Effector CD4-positive, alpha-beta T cell (primary cell): ENCODE measurements at places on chromosomes 5 and 9.

DNA sequence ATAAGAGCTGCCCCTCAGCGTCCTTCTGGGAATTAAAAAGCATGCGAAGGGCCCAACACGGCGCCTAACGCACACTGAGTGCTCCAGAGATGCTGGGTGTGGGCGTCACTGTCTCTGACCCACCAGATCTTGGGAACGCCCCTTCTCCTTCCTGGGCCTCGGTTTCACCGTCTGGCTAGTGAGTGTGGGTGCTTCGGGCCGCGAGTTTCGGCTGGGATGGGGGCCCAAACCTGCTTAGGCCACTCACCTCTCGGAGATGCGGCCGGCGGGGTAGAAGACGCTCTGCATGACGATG lies 3.7 kb downstream of the PIP5KL1 start:
- no peak for DNase-seq

- no peak for DNase-seq
Observed at GRCh38 chr5:10199692-10200091, 50.0 kb downstream of the ATPSCKMT start.

- no peak for DNase-seq
Observed at GRCh38 chr5:150490296-150490669, 17.6 kb upstream of the NDST1 start.

DNA sequence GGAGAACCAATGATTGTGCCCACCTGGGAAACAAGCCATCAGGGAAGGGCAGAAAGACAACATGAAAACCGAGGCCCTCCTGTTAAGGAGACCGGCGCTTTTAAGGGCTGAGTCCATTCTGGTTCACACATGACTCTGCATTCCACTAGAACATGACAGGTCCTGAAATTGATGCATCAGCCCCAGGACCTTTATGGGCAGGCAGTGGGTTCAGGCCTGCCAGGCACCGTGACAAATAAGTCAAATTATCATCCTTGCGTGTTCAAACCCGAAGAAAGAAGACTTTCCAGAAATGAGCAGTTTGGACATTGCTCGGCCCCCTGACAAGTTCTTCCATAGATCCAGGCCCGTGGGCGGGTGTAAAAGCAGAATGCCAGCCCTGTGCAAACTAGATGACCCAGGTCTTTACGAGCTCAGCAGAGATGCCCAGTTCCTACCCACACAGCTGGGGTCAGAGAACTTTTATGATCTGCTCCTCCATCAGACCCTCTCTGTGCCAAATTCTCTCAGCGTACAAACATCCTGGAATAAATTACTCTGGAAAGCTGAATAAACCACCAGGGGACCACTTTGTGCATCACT lies 295.5 kb upstream of the WWC1 start:
- DNase-seq, result no peak

GRCh38 chr5:109865637-109866036 lies 175.9 kb downstream of the MAN2A1 start:
- no peak for DNase-seq

- DNase-seq, result no peak
Observed at GRCh38 chr9:122394265-122395125, 23.7 kb downstream of the PTGS1 start.

DNA sequence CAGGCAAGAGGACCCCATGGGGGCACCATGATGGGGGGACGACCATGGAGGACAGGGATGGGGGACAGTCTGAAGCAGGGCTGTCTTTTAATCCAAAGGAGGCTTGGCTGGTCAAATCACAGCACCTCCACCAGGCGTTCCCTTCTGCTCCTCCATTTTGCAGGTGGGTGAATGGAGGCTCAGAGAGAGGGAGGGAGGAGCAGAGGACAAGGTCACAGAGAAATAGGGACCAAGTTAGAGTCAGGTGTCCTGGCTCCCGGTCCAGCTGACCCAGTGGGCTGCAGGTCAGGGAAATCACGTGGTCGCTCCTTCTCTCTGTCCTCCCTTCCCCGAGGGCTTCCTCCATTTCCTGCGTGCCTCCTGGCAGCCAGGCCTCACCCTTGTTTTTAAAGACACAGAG lies 156.4 kb upstream of the SMIM23 start:
- DNase-seq, result no peak
